ENCODE measurements at places on chromosomes 7 and 10. TPM values are rescaled to one million over a fixed set of nuclear protein-coding genes. Genes with fewer than 3 reads are reported as not detected.

ICA1 gene
- 32.2 TPM for total RNA-seq

PFKFB3 gene
- total RNA-seq: 38.2 TPM

MET gene
- total RNA-seq: 6.9 TPM

TBXAS1 gene
- 1.9 TPM for total RNA-seq

ZNF488 gene
- 2.5 TPM for total RNA-seq

ADK gene
- 42.6 TPM for total RNA-seq

CCL26 gene
- total RNA-seq: not detected

NACAD gene
- 13.5 TPM for total RNA-seq

ATRNL1 gene
- total RNA-seq: 468 TPM

TMEM130 gene
- 6.3 TPM for total RNA-seq

SEMA3E gene
- 20.3 TPM for total RNA-seq

All from parietal lobe (tissue), 2 donors.